ENCODE measurements at places on chromosomes 4 and X.

DNA sequence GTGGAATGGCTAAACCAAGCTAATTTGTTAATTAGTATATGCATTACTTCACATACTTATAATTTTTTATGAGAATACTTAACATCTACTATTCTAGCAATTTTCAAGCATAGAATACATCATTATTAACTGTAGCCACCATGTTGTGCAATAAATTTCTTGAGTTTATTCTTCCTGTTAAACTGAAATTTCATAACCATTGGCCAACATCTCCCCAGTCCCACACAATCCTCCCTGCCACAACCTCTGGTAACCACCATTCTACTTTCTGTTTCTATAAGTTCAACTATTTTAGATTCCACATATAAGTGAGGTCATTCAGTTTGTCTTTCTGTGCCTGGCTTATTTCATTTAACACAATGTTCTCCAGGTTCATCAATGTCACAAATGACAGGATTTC lies 208.5 kb downstream of the PPP4R3C start:
- no peak for DNase-seq
- H3K4me1 ChIP-seq, result no peaks in the 10 kb centered on the region
- no peaks in the 10 kb centered on the region for H3K36me3 ChIP-seq
- H3K27ac ChIP-seq, result no peak overlapping the region
- no peak overlapping the region for H3K4me3 ChIP-seq

- no peak overlapping the region for H3K27ac ChIP-seq
- no peak overlapping the region for H3K4me3 ChIP-seq
- no peaks in the 10 kb centered on the region for H3K4me1 ChIP-seq
- H3K27me3 ChIP-seq, result no peaks in the 10 kb centered on the region
- no peaks in the 10 kb centered on the region for H3K36me3 ChIP-seq
Measured at GRCh38 chr4:94934864-94935263, 177.1 kb downstream of the BMPR1B start.

DNA sequence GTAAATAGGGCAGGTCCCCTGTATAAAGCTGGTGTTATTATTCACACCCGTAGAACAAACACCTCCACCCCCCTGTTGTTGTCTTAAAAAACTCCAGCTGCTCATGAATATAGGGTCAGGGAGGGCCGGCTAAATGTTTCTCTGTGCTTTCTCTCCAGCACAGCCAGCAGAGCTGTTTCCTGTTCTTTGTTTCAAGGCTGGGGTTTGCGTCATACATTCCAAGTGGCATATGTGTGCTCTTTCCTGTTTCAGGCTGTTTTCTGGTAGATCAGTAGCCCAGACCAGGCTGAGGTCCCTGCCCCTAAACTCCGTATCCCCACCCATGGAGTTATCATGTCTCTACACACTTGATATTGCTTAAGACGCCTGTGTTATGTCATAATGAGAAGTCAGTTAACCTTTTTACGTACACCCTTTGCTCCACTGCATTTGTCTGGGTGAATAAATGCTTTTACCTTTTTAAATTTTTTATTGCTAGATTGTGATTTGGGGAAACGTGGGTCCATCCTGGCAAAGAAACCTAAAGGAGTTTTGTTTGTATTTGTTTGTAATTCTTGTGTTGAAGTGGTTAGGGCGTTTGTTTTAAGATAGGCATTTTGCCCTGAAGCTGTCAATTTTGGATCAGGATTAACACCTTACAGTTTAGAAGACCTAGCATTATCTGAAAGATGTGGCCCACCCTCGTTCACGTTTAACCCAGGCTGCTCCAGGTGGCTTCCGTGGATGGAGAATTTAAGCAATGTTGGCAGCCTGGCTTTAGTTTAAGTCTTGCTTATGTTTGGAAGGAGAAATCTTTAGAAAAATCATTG lies 3.3 kb downstream of the KLF3 start:
- no peak for DNase-seq
- H3K36me3 ChIP-seq, result no peaks in the 10 kb centered on the region
- no peaks in the 10 kb centered on the region for H3K27me3 ChIP-seq
- peak overlapping the region; percentile 61 for H3K4me3 ChIP-seq
- H3K27ac ChIP-seq, result peak overlapping the region; percentile 70
- peaks cover 33% of the 10 kb centered on the region for H3K4me1 ChIP-seq

DNA sequence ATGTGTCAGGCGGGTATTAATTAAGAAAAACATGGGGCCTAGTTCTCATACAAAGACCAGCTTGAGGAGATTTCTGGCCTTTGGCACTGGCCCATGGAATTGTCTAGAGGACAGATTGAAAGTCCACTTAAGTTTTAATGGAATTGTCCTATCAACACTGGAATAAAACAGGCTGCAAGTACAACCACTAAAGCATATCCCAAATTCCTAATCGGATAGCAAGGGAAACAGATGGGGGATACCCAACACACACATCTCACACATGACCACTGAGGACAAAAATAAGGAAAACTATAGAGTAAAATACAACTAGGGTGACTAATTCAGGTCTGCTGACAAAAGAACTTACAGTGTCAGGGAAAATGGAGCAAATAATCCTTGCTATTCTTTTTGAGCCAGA lies 167.8 kb downstream of the GASK1B start:
- no peak overlapping the region for H3K4me3 ChIP-seq
- no peaks in the 10 kb centered on the region for H3K27me3 ChIP-seq
- no peaks in the 10 kb centered on the region for H3K36me3 ChIP-seq
- no peak overlapping the region for H3K27ac ChIP-seq

GRCh38 chr4:22485737-22486136 lies 30.1 kb downstream of the ADGRA3 start:
- no peak for DNase-seq
- H3K4me3 ChIP-seq, result no peak overlapping the region
- H3K27me3 ChIP-seq, result no peaks in the 10 kb centered on the region
- H3K36me3 ChIP-seq, result no peaks in the 10 kb centered on the region
- H3K4me1 ChIP-seq, result no peaks in the 10 kb centered on the region

DNA sequence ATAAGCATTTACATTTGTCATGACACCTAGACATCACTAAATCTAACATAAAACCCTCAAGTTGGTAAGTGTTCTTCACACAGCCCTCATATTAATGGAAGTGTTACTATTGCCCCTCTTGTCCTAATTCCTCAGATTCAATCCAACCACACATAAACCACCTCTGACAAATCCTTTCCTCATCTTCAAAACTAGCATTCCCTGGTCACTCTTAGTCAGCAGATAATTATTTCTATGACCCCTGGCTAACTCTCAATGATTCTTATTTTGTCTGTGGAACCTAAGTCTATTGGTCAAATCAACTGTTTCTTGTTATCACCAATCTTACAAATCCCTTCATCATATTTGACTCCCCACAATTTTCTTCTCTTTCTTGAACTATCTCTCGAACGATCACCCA lies 168.6 kb downstream of the PPP3CA start:
- H3K4me1 ChIP-seq, result no peaks in the 10 kb centered on the region
- no peak overlapping the region for H3K4me3 ChIP-seq
- no peak overlapping the region for H3K27ac ChIP-seq
- no peak for DNase-seq
- H3K27me3 ChIP-seq, result no peaks in the 10 kb centered on the region

DNA sequence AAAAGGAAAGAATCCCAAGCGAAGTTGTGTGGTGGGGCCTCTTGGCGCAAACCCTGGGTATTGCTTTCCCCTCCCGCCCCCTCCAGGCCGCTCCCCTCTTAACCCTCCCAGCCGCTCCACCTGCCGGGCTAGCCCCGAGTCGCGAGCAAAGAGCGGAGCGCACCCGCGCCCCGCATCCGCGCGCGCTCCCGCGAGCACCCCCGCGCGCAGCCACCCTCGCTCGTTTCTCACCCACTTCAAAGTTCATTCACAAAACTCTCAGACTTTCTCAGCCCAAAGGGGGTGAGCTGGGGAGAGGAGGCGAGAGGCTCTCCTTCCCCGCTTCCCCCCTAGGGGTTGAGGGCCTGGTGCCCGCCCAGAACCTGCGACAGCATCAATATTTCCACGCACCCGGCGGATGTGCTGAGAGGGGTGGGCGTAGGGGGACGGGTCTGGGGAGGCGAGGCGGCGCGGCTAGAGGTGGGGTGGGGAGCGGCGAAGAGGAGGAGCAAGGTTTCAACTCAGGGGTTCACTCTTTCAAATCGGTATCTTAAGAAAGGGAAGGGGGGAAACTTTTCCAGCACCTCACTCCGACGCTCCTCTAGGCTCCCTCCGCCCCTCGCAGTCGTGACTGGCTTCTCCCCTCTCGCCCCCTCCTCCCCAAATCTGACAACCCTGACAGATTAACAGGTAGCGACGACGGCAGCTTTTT lies 1.8 kb downstream of the MAML3 start:
- H3K4me1 ChIP-seq, result peaks cover 14% of the 10 kb centered on the region
- DNase-seq, result no peak
- no peak overlapping the region for H3K27ac ChIP-seq
- no peaks in the 10 kb centered on the region for H3K36me3 ChIP-seq

GRCh38 chr4:173317004-173317403 lies 17.2 kb downstream of the HMGB2 start:
- H3K4me3 ChIP-seq, result no peak overlapping the region
- DNase-seq, result no peak
- no peaks in the 10 kb centered on the region for H3K27me3 ChIP-seq

GRCh38 chr4:24680746-24681448 lies 96.5 kb upstream of the DHX15 start:
- no peak overlapping the region for H3K4me3 ChIP-seq
- H3K27ac ChIP-seq, result no peak overlapping the region
- H3K27me3 ChIP-seq, result no peaks in the 10 kb centered on the region
- H3K36me3 ChIP-seq, result no peaks in the 10 kb centered on the region
- DNase-seq, result no peak

DNA sequence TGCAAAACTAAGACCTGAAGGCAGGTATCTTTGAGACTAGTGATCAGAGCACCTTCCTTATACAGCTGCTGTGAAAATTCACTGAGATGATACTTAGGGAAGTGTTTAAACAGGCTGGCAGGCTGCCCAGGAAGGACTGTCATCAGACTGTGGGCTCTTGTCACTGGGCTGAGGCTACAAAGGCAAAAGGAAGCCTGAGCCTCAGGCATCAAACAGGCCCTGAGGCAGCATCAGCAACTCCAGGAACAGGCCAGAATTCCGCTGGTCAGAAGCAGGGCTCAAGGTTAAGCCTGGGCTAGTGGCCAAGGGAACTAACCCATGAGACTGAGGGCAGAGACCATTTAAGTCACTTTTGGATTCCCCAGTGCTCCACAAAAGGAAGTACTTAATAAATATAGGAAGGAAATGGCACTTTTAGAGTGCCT lies 12.8 kb downstream of the PJA1 start:
- H3K27ac ChIP-seq, result no peak overlapping the region
- DNase-seq, result no peak
- no peaks in the 10 kb centered on the region for H3K4me1 ChIP-seq
- H3K4me3 ChIP-seq, result no peak overlapping the region

DNA sequence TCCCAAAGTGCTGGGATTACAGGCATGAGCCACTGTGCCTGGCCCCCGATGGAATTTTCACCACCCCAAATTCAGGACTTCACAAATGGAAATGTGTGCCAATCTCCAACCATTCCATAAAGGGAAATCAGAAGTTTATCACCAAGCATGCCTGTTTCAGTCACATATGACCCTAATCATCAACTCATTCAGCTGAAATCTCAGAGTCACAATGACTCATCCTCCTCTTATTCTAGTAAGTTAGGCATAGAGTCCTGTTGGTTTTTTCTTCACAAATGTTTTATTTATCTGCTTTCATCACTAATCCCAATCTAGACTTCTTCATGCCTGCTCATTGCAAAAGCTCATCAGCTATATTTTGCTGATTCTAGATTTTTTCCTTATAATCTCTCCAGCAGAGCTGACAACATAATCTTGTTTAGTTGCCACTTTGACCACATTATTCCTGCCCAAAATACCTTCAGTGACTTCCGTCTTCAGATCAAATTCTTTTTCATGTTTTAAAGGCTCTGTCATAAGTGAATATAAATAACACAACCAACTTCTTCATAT lies 83.3 kb downstream of the SLC7A11 start:
- H3K36me3 ChIP-seq, result no peaks in the 10 kb centered on the region
- no peaks in the 10 kb centered on the region for H3K27me3 ChIP-seq
- H3K4me1 ChIP-seq, result no peaks in the 10 kb centered on the region
- no peak overlapping the region for H3K4me3 ChIP-seq

DNA sequence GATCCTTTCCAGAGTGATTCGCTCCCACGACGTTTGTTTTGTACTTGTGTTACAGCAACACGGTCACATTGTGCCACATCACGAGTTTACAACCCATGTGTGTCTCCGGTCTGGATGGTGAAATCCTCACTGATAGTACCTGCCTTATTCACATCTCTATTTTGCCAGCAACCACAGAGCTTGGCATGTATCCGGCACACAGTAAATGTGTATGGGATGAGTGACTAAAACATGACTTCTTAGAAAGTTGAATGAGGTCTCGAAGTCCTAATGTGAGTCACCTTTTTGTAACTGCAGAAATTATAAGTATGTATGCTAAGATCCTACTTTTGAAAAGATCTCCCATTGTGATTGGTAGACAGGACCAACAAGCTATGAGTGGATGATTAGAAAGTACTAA lies 7.5 kb downstream of the STOX2 start:
- no peak for DNase-seq
- no peaks in the 10 kb centered on the region for H3K36me3 ChIP-seq
- 0 out of 2 replicates have a peak, but pooled peaks cover 3% of the 10 kb centered on the region for H3K27me3 ChIP-seq
- H3K27ac ChIP-seq, result no peak overlapping the region
- H3K4me3 ChIP-seq, result no peak overlapping the region

- no peak for DNase-seq
- H3K36me3 ChIP-seq, result no peaks in the 10 kb centered on the region
- H3K27me3 ChIP-seq, result no peaks in the 10 kb centered on the region
- no peak overlapping the region for H3K4me3 ChIP-seq
- no peak overlapping the region for H3K27ac ChIP-seq
Measured at GRCh38 chr4:71377561-71377960, 38.7 kb downstream of the SLC4A4 start.

DNA sequence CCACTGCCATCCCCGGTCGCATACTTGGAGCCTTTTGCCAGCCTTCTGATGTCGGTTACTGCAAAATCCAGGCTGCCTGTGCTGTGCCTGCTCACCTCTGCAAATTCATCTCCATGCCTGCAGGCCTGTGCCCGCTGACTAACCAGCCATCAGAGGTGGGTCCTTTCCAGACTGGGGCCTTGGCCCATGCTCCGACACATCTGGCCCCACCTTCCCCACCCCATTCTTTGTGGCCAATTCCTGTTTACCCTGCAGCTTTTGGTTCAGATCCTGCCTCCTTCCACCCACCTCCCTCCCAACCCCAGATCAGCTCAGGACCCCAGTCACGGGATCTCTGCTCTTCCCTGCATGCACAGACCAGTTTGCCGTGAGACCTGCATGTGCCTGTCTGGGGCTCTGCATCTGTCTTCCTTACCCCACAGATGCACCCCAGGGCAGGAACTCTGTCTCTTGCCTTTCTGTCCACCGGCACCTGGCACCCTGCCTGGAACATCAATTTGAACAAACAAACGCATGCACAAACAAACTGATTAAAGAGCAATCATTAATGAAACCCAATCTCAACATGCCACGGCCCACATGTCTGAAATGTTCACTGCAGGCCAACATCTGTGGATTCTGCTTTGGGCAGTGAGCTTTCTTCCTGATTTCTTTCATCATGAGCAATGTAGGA lies 112.8 kb upstream of the PSAPL1 start:
- H3K27ac ChIP-seq, result no peak overlapping the region
- no peaks in the 10 kb centered on the region for H3K4me1 ChIP-seq
- no peaks in the 10 kb centered on the region for H3K36me3 ChIP-seq
- H3K4me3 ChIP-seq, result no peak overlapping the region

GRCh38 chr4:48405924-48406323 lies 64.6 kb downstream of the SLAIN2 start:
- no peak overlapping the region for H3K27ac ChIP-seq
- DNase-seq, result no peak
